ENCODE measurements at places on chromosomes 2 and 18.

DNA sequence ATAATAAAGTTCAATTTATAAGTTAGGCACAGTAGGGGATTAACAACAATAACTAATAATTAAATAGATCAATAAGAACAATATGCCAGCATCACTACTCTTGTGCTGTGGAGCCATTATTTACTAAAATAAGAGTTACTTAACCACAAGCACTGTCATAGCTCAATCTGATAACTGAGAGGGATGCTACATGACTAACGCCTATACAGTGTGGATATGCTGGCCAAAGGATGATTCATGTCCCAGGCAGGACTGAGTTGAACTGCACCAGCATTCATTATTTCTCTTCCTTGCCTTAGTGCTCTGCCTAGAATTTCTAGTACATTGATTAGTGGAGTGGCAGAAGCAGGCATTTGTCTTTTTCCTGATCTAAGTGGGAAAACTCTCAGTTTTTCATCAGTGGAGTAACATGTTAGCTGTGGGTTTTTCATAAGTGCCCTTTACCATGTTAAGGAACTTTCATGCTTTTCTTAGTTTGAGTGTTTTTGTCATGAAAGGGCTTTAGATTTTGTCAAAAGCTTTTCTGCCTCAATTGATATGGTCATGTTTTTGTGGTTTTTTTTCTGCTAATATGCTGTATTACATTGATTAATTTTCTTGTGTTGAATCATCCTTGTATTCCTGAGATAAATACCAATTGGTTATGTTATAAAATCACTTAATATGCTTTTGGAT lies 21.7 kb downstream of the KIAA1328 start:
- DNase-seq: no peak

DNA sequence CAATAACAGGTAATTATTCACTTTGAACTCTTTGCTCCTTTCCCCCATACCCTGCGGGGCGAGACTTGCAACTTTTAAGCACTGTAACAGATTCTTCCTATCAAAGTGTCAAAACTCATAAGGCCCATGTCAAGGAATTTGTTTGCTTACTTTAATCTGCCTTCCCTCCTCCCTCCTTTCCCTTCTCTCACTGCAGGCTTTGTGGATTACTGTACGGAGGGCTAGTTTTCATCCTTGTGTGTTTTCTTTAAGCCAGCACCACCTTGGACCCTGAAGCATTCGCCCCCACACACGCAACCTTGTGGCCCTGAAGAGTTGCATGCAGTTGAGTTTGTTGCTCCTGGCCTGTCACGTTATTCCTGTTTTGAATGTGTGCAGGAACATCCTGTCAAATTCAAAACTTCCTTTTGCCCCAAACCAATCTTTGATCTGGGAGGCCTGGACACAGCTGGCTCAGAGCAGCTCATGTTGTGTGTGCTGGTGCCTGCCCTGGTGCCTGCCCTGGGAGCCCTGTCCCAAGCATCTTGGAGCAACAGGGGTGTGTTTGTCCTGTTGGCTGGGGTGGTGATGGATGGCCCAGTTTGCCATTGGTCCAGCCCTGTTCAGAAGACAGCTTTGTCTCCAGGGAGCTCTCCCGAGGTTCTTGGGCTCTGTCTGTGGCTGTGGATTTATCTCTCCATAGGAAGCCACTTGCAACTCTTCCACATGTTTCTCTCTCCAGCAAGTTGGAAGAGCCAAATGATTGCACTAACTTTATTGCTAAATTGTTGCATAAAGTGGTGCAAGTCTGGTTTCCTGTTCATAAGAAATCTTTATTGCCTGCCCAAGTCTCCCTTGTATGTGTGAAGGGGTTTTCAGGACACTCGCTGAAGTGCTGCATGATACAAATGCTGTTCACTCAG lies 199.6 kb downstream of the VAPA start:
- no peak for DNase-seq

- no peak for DNase-seq
Observed at GRCh38 chr2:172249986-172250385, 147.3 kb upstream of the DLX2 start.

GRCh38 chr2:176979981-176980710 lies 232.4 kb upstream of the HNRNPA3 start:
- no peak for DNase-seq

DNA sequence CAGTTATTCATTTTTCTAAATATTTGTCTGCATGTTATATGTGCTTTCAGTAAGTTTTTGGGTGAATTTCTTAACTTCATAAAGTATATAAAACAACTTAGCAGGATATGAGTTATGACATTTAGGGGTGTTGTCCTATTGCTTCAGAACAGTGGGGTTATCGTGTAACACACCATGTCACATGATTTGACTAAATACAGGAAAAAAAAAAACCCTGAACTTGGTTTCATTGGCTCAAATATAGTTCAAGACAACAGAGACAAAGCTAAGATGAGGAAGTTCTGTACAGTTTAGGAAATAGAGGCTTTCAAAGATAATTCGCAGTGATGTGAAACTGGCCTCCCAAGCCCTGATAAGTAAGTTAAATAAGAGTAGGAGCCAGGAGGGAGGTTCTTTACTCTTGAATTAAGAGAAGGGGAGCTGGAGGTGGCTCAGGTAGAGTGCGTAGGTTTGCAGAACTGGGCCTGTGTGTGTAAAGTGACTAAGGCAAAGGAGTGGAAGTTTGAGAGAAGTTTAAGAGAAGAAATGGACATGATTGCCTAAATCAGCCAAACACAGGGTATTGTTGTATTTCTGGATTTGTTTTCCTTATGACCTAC lies 53.9 kb downstream of the LIMS1 start:
- DNase-seq: no peak

DNA sequence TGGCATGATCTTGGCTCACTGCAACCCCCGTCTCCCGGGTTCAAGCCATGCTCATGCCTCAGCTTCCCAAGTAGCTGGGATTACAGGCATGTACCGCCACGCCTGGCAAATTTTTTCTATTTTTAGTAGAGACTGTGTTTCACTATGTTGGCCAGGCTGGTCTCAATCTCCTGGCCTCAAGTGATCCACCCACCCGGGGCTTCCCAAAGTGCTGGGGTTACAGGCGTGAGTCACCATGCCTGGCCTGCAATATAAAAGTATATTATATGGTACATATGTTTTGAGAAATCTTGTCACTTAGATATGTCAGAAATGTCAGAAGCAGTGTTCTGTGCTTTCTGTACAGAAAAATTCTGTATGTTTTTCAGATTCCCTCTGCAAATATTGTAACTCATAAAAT lies 19.2 kb upstream of the XPO1 start:
- DNase-seq: no peak

GRCh38 chr2:230052299-230052698 lies 16.4 kb downstream of the SLC16A14 start:
- no peak for DNase-seq

GRCh38 chr2:26650713-26651469 lies 9.7 kb upstream of the CIB4 start:
- DNase-seq: no peak

DNA sequence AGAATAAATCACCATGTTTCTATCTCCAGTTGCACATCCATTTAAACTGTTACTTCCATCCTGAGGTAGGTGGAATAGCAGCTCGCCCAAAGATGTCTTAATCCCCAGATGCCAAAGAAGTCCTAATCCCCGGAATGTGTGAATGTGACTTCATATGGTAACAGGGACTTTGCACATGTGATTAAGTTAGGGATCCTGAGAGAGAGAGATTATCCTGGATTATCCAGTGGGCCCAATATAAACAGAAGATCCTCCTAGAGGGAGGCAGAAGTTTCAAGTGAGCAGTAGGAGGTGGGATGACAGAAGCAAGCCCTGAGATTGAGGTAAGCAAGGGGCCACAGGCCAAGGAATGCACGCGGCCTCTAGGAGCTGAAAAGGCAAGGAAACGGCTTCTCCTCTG lies 19.8 kb downstream of the CREG2 start:
- no peak for DNase-seq

DNA sequence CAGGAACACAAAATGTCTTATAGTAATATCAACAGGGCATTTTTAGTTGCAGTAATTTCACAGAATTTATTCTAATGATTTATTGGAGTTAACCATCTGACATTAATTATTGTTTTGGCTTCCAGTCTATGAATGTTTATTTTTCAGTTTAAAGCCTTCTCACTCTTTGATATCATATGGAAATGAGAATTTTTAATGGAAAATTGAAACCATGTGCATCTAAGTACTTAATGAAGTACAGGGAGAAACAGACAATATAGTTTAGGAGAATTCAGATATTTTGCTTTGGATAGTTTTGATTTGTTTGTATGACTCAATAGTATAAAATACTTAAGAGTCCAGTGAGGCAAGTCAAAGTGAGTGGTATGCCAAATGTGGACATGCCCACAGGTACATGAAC lies 126.1 kb downstream of the OLA1 start:
- DNase-seq: no peak

- no peak for DNase-seq
Observed at GRCh38 chr2:235545339-235546150, 51.7 kb downstream of the AGAP1 start.

DNA sequence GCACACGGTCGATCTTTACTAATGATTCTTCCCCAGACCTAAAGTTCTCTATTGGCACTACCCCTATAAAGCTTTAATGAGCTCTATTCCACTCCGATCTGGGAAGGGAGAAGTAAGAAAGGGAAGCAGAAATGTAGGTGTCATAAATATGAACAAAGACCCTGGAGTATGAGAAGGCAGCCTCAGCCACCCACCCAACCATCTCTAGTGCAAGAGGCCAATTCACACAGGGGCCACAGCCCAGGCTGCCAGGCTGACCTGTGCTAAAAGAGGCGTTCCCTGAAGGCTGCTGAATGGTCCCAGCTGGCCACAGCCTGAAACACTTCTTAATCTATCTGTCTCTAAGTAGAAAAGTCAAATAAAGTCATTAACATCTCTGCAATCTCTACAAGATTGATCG lies 60.1 kb upstream of the ACTR3 start:
- DNase-seq: no peak
